ENCODE measurements at places on chromosomes 11 and 22. TPM values are rescaled to one million over a fixed set of nuclear protein-coding genes. Genes with fewer than 3 reads are reported as not detected.

GRCh38 chr11:128575961-128576350 lies 11.4 kb downstream of the ETS1 start:
- DNase-seq = no peak

PLAAT5 gene
- not detected for polyA plus RNA-seq

GRCh38 chr22:39611360-39611759 lies 40.8 kb downstream of the CACNA1I start:
- DNase-seq = no peak

CADM1 gene
- 29.6 TPM for polyA plus RNA-seq

DNA sequence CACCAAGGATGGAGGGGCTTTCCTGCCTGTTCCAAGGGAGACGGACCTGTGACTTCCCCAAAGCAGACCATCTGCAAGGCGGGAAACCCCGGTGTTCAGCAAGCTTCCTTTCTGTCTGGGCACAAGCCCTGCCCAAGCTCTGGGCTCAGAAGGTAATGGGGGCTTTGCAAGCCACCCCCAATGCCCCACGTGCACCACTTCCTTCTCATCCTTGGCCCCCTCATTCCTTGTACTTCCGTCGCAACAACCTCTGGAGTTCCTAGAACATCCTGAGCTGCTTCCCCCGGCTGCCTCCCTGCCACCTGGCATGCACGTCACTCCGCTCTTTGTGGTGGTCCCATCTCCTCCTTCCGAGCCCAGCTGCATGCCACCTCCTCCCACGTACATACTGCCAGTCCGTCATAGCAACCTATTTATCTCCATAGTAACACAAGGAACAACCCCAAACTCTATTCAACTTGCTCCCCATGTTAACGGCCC lies 3.9 kb downstream of the MYEOV start:
- DNase-seq = no peak

OR52H1 gene
- polyA plus RNA-seq = not detected

- DNase-seq = no peak
Observed at GRCh38 chr11:78109081-78110015, 29.7 kb upstream of the NDUFC2 start.

MS4A6A gene
- polyA plus RNA-seq = not detected

GRCh38 chr11:63768237-63769041 lies at the start of gene ZFTA:
Gene ZFTA, minus strand, starts transcription at chr11:63768775. Its CDS starts 153 bp downstream, at chr11:63768622.
- DNase-seq = peak; percentile 28

GRCh38 chr11:67245046-67245445 lies 21.2 kb upstream of the GRK2 start:
- no peak for DNase-seq

PVALB gene
- polyA plus RNA-seq = not detected

DNA sequence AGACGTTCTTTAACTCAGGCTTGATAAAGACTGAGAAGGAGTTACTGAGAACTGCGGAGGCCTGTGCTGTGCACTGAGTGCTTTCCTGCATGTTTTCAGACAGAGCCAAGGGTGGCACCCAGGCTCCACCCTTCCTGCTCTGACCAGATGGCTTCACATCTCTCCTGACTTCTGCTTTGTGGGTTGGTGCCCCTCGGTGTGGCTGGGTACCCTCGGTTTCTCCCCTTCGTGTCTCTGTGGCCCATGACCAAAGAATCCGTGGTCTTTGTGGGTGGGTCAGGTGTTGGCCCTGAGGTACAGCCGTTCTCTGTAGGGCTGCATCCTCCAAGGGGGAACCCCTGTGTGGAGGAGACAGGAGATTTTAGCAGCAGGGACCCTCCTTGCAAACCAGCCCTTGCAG lies 34.3 kb downstream of the GRIK4 start:
- DNase-seq = no peak

- peak; percentile 12 for DNase-seq
Observed at GRCh38 chr22:30694171-30694639, 469 bp upstream of the OSBP2 start.

OR52M1 gene
- polyA plus RNA-seq = not detected

GRCh38 chr11:118931571-118931970 lies 5.8 kb upstream of the BCL9L start:
- no peak for DNase-seq

DNA sequence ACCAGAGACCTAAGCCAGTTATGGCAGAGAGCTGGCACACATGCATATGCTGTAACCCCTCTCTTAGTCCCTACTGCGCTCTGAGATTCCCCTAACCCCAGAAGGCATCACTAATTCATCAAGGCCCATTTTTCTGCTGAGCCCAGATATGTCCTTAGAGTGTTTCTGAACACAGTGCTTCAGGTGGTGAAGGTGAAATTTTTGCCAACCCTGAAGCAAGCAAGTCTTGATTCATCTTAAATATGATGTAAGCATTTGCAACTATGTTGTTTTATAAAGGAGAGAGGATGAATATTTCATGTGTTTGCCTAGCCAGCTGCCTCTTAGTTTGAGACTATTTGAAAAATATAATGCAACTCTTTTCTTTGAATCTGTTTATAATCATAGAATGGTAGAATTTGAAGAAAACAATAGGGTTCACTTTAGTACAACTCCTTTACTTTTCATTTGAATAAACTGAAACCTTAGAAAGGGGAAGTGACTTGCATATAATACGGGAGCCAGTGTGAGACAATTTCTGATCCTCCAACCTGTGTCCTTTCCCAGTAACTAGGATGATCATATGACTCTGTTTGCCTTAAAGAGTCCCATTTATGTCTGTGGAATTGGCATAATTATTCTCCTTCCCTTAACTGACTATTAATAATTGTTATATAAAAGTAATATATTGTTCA lies 194.3 kb upstream of the MTNR1B start:
- no peak for DNase-seq

DNA sequence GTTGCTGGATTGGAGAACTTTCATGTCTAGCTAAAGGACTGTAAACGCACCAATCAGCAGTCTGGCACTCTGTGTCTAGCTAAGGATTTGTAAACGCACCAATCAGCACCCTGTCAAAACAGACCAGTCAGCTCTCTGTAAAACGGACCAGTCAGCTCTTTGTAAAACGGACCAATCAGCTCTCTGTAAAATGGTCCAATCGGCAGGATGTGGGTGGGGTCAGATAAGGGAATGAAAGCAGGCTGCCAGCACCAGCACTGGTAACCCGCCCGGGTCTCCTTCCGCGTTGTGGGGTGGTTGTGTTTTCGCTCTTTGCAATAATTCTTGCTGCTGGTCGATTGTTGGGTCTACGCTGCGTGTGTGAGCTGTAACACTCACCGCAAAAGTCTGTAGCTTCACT lies 11.3 kb downstream of the MYO18B start:
- no peak for DNase-seq

CACNA1I gene
- not detected for polyA plus RNA-seq

GRCh38 chr11:125295931-125296330 lies 131.4 kb downstream of the PKNOX2 start:
- DNase-seq = no peak
